ENCODE measurements at places on chromosomes 2 and 18. TPM values are rescaled to one million over a fixed set of nuclear protein-coding genes. Genes with fewer than 3 reads are reported as not detected.
A peak's percentile ranks its signal among the peaks of the same experiment; 100 is the strongest.

GRCh38 chr2:176003958-176004357 is 1.9 kb upstream of the LNPK start:
- no peak overlapping the region for H3K27ac ChIP-seq
- H3K36me3 ChIP-seq = no peaks in the 10 kb centered on the region
- H3K4me1 ChIP-seq = peaks cover 34% of the 10 kb centered on the region
- DNase-seq = peak; percentile 5
- H3K4me3 ChIP-seq = no peak overlapping the region
- no peaks in the 10 kb centered on the region for H3K27me3 ChIP-seq

GRCh38 chr2:121004950-121005349 is 269.3 kb downstream of the GLI2 start:
- no peak for DNase-seq
- no peaks in the 10 kb centered on the region for H3K36me3 ChIP-seq
- no peak overlapping the region for H3K27ac ChIP-seq
- no peak overlapping the region for H3K4me3 ChIP-seq
- no peaks in the 10 kb centered on the region for H3K27me3 ChIP-seq
- peaks cover 4% of the 10 kb centered on the region for H3K4me1 ChIP-seq

GRCh38 chr2:168639441-168639898 is 163.0 kb upstream of the NOSTRIN start:
- H3K27ac ChIP-seq = peak overlapping the region; percentile 70
- no peaks in the 10 kb centered on the region for H3K36me3 ChIP-seq
- DNase-seq = peak; percentile 45

DNA sequence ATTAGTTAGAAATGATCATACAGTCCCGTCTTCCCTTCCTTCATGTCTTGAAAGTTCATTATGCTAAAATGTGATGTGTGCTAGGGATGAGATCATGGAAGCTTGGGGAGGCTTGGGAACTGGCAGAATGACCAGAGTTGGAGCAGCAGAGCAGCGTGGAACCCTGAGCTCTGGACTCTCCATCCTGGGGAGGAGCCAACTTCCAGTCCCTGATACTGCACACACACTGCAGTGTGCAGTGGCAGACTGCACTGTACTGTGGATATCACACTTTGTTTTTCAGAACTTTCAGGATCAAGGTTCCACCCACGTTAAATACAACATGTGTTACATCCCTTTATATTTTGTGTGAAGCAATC is 27.3 kb upstream of the GREB1 start:
- peaks cover 11% of the 10 kb centered on the region for H3K4me1 ChIP-seq
- no peaks in the 10 kb centered on the region for H3K27me3 ChIP-seq
- H3K36me3 ChIP-seq = no peaks in the 10 kb centered on the region

GRCh38 chr2:182229297-182229696 is 197.5 kb downstream of the PDE1A start:
- no peaks in the 10 kb centered on the region for H3K4me1 ChIP-seq
- DNase-seq = no peak
- no peaks in the 10 kb centered on the region for H3K27me3 ChIP-seq
- no peak overlapping the region for H3K4me3 ChIP-seq
- H3K36me3 ChIP-seq = no peaks in the 10 kb centered on the region

- DNase-seq = no peak
- no peak overlapping the region for H3K4me3 ChIP-seq
- H3K36me3 ChIP-seq = peaks cover 79% of the 10 kb centered on the region
- no peaks in the 10 kb centered on the region for H3K4me1 ChIP-seq
- no peaks in the 10 kb centered on the region for H3K27me3 ChIP-seq
These were observed 19.1 kb downstream of the COL3A1 start for GRCh38 chr2:188993247-188993646.

- no peaks in the 10 kb centered on the region for H3K36me3 ChIP-seq
- H3K4me3 ChIP-seq = no peak overlapping the region
- H3K27ac ChIP-seq = no peak overlapping the region
- no peaks in the 10 kb centered on the region for H3K27me3 ChIP-seq
These were observed 160.7 kb downstream of the FSHR start for GRCh38 chr2:48993576-48993975.

DNA sequence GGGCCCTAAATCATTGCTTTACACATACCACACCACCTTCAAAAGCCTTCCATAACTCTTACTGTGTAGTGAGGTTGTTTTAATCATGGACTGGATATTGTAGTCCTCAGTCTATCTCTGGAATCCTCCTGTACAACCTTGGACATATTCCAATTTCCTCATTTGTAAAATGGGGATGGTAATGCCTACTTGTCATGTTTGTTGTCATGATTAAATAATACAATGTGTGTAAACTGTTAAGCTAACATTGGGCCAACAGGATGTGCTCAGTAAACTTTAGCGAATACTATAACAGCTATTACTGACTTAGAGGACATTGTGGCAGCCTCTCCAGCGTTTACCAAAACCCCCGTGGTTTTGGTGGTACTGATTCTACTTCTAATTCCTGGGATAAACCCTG is 74.7 kb upstream of the PTPRM start:
- H3K4me3 ChIP-seq = no peak overlapping the region
- H3K27ac ChIP-seq = no peak overlapping the region
- no peaks in the 10 kb centered on the region for H3K27me3 ChIP-seq
- peaks cover 4% of the 10 kb centered on the region for H3K4me1 ChIP-seq
- no peaks in the 10 kb centered on the region for H3K36me3 ChIP-seq

DNA sequence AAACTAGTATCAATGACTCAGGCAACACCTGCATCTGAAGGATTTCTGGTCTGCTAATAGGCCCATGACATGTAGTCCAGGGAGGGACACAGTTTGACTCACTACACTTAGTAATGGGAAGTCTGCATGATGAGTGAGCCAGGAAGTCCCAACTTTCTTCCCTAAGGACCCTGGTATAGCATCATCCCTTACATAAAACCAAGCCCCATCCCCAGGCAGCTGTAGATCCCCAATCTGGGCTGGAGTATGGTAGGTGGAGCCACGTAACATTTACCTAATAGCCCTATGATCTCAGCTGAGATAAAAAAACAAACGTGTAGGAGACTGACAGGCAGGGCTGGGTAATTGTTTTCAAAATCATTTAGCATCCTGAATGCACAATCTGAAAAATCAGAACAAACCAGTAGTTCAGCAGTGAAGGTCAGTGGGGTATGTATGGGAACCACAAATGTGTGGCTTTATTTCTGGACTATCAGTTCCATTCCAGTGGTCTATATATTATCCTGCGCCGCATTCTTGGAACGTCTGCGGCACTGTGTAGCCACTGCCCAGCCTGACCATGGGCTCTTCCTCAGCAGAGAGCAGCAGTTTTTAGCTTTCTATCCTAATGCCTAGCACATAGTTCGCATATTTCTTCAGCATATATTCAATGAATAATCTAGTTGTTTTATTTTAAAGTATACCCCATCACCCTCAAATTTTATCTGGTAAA is 33.5 kb downstream of the EPB41L3 start:
- DNase-seq = no peak
- H3K4me3 ChIP-seq = no peak overlapping the region
- peaks cover 4% of the 10 kb centered on the region for H3K27me3 ChIP-seq
- no peak overlapping the region for H3K27ac ChIP-seq

DNA sequence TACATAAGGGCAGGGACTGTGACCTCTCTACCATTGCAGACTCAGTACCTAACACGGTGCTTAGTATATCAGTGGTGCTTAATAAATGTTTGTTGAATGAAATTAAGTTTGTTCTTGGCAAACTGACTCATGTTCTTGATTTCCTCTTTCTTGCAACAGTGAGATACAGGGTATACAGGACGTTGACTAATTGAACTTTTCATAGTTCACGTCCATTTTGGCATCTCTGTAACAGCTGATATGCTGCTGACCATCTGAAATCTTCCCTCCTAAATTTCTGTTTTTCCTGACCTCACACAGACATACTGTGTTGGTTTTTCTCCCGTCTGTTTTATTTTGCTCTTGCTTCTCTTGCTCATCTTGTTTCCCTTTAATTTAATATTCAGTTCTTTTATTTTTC is 44.2 kb downstream of the LHCGR start:
- H3K4me3 ChIP-seq = no peak overlapping the region
- no peaks in the 10 kb centered on the region for H3K36me3 ChIP-seq
- no peaks in the 10 kb centered on the region for H3K4me1 ChIP-seq
- no peak overlapping the region for H3K27ac ChIP-seq
- no peak for DNase-seq

DNA sequence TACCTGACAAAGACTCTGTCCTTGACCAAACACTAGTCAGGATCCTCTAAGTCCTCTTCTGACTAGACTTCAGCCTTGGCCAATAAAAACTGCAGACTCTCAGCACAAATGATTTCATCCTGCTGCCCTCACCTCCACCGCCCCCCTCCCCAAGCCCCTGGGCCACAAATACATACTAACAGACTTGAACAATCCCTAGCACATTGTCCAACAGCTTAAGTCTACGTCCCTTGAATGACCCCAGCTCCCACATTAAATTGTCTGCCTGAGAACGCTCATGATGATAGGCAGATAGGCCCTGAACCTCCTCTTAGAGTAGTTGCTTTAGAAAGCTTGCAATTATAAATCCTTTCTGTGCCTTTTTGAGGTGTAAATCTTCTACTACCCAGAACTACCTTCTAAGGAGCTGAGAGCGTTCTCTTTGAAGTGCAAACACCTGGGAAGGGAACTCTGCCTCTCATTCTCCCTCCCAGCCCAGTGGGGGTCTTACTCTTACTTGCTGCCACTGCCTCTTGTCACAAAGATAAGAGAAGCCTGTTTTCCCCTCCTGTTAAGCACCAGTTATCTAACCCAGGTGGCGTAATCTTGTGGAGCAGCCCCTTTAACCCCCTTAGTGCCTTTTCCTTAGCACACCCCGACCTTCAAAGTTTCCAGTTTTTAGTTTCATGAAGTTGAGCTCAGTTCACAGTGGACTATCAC is 1225.6 kb downstream of the LRP1B start:
- H3K27me3 ChIP-seq = no peaks in the 10 kb centered on the region
- H3K4me3 ChIP-seq = no peak overlapping the region
- DNase-seq = no peak
- H3K27ac ChIP-seq = no peak overlapping the region

DNA sequence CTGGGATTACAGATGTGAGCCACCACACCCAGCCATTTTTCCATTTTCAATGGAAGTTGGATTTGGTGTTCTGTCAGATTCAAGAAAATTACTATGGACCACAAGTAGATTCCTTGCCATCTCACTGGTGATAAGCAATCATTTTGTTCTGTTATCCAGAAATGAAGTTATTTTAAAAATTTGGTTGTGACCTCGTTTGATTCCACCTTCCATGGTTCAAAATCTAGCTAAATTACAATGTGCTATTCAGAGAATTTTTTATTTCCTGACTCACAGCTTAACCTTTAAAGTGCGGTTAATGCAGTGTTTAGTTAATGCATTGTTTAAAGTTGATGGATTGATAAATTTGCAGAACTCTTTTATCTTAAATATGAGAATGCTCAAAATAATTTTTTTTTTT is 243.2 kb upstream of the BOD1L2 start:
- H3K27ac ChIP-seq = no peak overlapping the region
- no peak overlapping the region for H3K4me3 ChIP-seq
- no peak for DNase-seq
- no peaks in the 10 kb centered on the region for H3K4me1 ChIP-seq
- H3K36me3 ChIP-seq = no peaks in the 10 kb centered on the region

GRCh38 chr2:84823788-84824187 is 57.1 kb downstream of the TRABD2A start:
- DNase-seq = no peak
- H3K4me1 ChIP-seq = no peaks in the 10 kb centered on the region
- H3K36me3 ChIP-seq = no peaks in the 10 kb centered on the region
- no peak overlapping the region for H3K4me3 ChIP-seq
- no peak overlapping the region for H3K27ac ChIP-seq

- no peaks in the 10 kb centered on the region for H3K36me3 ChIP-seq
- no peak overlapping the region for H3K4me3 ChIP-seq
- H3K27ac ChIP-seq = no peak overlapping the region
- no peaks in the 10 kb centered on the region for H3K27me3 ChIP-seq
These were observed 4.2 kb upstream of the OXER1 start for GRCh38 chr2:42767899-42768705.

DNA sequence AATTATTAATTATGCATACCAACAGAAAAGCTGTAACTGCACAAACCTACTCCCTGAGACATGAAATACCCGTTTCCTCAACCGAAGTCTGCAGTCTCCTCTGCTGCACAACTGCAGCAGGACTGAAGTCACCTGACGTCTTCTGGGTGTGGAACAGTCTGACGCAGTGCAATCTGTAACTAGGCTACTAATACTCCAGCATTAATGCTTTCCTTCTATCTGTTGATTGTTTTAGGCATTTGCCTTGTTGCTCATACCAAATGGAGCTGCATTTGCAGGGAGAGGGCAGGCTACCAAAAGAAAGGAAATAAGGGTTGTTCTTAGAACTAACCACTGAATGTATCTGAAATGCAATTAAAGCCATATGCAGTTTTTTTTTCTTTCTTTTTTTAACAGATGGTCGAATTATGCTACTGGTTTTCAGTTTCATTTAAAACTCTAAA is 40.1 kb downstream of the RTN4 start:
- peaks cover 100% of the 10 kb centered on the region for H3K4me1 ChIP-seq
- DNase-seq = peak; percentile 92
- H3K4me3 ChIP-seq = peak overlapping the region; percentile 40
- H3K27me3 ChIP-seq = no peaks in the 10 kb centered on the region
- H3K36me3 ChIP-seq = no peaks in the 10 kb centered on the region
- H3K27ac ChIP-seq = peak overlapping the region; percentile 74

DNA sequence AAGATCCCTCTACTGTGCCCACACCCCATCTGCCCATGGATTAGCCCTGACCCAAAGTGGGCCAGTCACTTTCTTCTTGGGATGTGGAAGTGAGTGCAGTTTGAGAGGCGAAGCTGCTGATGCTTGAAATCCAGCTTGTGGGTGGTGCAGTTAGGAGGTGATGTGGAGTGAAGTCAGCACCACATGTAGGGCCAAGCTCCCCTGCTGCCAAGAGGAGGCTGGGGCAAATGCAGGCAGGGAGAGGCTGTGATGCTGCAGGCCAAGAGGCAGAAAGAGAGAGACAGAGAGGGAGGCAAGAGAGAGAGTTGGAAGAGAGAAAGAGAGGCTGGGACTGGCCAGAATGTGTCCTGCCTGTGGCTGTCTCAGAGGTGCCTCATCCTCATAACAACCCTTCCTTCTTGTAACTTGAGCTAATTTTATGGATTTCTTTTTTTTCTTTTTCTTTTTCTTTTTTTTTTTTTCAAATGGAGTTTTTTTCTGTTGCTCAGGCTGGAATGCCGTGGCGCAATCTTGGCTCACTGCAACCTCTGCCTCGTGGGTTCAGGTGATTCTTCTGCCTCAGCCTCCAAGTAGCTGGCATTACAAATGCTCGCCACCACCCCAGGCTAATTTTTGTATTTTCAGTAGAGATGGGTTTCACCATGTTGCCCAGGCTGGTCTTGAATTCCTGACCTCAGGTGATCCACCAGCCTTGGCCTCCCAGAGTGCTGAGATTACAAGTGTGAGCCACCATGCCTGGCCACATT is 35.3 kb upstream of the CAB39 start:
- no peak for DNase-seq
- H3K27me3 ChIP-seq = no peaks in the 10 kb centered on the region
- peaks cover 6% of the 10 kb centered on the region for H3K4me1 ChIP-seq
- H3K4me3 ChIP-seq = no peak overlapping the region

- no peak for DNase-seq
- no peak overlapping the region for H3K27ac ChIP-seq
- no peaks in the 10 kb centered on the region for H3K4me1 ChIP-seq
- no peaks in the 10 kb centered on the region for H3K36me3 ChIP-seq
These were observed 60.3 kb downstream of the EHBP1 start for GRCh38 chr2:62765619-62766376.

GRCh38 chr18:2971741-2972552 is 41.0 kb downstream of the LPIN2 start:
- no peaks in the 10 kb centered on the region for H3K27me3 ChIP-seq
- H3K4me1 ChIP-seq = peaks cover 98% of the 10 kb centered on the region
- H3K4me3 ChIP-seq = no peak overlapping the region
- DNase-seq = peak; percentile 51

HRH4 gene
- total RNA-seq = not detected

MTA3 gene
- total RNA-seq = 59.3 TPM

ZNF2 gene
- 4.5 TPM for total RNA-seq

FLACC1 gene
- 1.8 TPM for total RNA-seq

ALK gene
- total RNA-seq = not detected

TRIM54 gene
- total RNA-seq = 0.87 TPM

CYBRD1 gene
- 12.2 TPM for total RNA-seq

ATP5F1A gene
- total RNA-seq = 82.9 TPM

BCL2 gene
- 8.4 TPM for total RNA-seq
